ENCODE measurements at places on chromosomes 11 and 22.

GRCh38 chr11:131688048-131688693, 317.8 kb downstream of the NTM start:
- DNase-seq, result peak; percentile 76

DNA sequence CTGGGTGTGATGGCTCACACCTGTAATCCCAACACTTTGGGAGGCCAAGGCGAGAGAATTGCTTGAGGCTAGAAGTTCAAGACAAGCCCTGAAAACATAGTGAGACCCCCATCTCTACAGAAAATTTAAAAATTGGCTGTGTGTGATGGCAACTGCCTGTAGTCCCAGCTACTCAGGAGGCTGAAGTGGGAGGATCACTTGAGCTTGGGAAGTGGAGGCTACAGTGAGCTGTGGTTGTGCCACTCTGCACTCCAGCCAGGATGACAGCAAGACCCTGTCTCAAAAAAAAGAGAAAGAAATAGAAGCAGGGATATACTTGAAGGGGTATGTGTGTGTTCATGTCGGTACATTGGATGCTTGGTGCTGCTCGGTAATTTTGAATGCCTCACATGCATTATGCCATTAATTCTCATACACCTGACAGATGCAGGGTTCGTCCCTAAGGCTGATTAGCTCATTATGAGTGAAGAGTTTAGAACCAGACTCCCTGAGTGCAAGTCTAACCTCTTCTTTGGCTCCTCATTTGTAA, 14.0 kb downstream of the CRKL start:
- no peak for DNase-seq

DNA sequence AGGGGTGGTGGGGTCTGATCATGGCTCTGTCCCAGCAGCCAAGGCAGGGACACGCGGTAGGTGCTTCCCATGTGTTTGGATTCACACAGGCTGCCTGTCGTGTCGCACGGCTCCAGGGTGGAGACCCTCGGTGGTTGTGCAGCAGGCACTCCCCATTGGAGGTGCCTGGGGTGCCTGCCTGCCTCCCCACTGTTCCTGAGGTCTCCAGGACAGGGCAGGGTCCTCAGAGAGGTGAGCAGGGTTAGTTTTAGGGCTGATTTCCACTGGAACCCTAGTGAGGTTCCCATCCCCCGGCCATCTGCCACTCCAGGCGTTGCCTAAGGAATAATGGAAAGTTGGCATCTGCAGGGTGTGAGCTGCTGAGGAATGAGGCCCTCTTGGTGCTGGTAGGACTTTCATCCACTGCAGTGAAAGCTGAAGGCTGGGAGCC, 32.3 kb downstream of the OSBPL5 start:
- no peak for DNase-seq

GRCh38 chr11:76327756-76328388, 53.1 kb downstream of the THAP12 start:
- no peak for DNase-seq

- DNase-seq, result no peak
These were observed 16.1 kb downstream of the XRRA1 start for GRCh38 chr11:74932797-74933196.

DNA sequence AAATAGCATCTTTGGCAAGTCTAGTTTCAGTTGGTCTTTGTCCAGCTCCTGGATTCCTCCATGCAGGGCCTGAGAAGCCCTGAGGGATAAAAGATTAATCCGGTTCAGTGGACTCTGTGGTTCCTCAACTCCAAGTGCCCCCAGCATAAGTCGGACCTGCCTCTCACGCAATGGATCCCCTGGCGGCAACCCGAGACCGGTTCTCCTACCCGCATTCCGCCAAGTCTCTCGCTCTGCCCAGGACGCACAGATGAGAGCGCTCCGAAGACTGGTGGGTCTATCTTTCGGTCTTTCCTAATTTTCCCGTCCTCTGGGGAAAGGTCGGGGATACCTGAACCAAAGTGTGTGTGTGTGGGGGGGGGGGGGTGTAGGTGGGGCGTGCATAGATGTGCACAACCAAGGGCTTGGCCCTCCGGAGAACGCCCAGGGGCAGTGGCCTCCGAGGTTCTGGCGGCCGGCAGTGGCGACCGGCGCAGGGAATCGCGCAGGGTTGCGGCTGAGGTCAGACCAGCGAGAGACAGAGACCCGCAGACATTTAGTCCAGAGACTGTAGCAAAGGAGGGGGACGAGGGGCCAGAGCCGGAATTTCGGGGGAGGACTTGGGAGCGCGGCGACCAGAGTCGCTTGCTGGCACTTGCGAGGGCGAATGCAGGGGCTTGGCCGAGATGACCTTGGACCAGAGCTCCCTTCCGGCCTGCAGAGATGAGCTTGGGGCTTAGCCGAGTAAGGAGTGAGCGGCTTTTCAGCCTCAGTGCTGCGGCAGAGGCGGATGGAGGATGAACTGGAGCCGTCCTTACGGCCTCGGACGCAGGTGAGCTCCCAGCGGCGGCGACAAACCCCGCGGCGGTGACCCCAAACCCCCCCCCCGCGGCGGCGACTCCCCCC, 712 bp upstream of the SLC2A11 start:
- peak; percentile 86 for DNase-seq

DNA sequence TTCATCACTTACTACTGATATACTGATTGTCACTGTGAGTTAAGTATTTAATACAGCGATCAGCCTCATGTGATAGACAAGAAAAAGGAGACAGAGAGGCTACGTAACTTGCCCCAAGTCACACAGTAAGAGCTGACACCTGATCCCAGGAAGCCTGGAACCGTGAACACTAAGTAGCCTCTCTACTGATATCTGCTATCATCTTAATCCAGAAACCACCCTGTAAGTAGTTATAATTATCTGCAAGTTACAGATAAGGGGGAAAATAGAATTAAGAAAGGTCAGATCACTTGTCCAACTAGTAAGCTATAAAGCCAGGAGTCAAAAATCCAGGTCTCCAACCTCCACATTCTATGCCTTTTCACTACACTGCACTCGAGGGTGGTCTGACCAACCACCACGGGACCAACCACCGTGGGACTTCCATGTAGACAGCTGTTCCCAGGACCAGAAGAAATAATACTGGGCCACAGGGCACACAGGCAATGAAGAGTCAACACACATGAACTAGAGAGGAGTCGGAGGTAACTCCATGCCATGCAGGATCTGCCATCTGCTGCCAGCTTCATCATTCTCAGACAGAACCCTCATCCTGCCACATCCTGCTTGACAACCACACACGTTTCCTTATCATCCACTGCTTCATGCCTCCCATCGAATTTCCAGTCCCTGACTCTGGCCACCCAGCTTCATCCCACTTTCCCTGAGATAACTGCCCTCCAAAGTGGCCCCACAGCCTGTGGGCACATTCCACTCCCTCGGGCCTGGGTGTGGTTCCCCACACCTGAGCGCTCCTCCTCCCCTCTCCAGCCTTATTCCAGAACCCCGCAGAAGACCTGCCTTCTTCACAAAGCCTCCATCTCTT, 58.6 kb downstream of the MICAL3 start:
- peak; percentile 55 for DNase-seq

GRCh38 chr22:22936915-22937656, 49.5 kb downstream of the IGLL5 start:
- no peak for DNase-seq

GRCh38 chr11:6745465-6746015, 26.2 kb downstream of the OR2AG2 start:
- DNase-seq, result no peak

GRCh38 chr11:111531687-111532364, 8.7 kb upstream of the LAYN start:
- peak; percentile 57 for DNase-seq

GRCh38 chr22:20292108-20292507, 24.0 kb upstream of the RTN4R start:
- no peak for DNase-seq
